ENCODE measurements at places on chromosomes 6 and 20. TPM values are rescaled to one million over a fixed set of nuclear protein-coding genes. Genes with fewer than 3 reads are reported as not detected.

HLA-DPA1 gene
- 23.3 TPM for polyA plus RNA-seq

SLC13A3 gene
- polyA plus RNA-seq = 0.61 TPM

ZNF76 gene
- 19.4 TPM for polyA plus RNA-seq

C20orf141 gene
- not detected for polyA plus RNA-seq

PHACTR1 gene
- polyA plus RNA-seq = 0.70 TPM

SULF2 gene
- 9.0 TPM for polyA plus RNA-seq

TFAP2D gene
- polyA plus RNA-seq = not detected

Measured in stomach (tissue), 19 donors.